Activated naive CD8-positive, alpha-beta T cell treated with anti-CD3 and anti-CD28 coated beads for 36 hours (primary cell): ENCODE measurements at places on chromosomes 16 and 17. TPM values are rescaled to one million over a fixed set of nuclear protein-coding genes. Genes with fewer than 3 reads are reported as not detected.

- H3K4me1 ChIP-seq: peaks cover 64% of the 10 kb centered on the region
- no peak for DNase-seq
- H3K27me3 ChIP-seq: no peaks in the 10 kb centered on the region
- H3K27ac ChIP-seq: peak overlapping the region; percentile 91
- H3K36me3 ChIP-seq: peaks cover 19% of the 10 kb centered on the region
- no peak overlapping the region for H3K4me3 ChIP-seq
Observed at GRCh38 chr17:67420994-67421393, 43.9 kb downstream of the PITPNC1 start.

DNA sequence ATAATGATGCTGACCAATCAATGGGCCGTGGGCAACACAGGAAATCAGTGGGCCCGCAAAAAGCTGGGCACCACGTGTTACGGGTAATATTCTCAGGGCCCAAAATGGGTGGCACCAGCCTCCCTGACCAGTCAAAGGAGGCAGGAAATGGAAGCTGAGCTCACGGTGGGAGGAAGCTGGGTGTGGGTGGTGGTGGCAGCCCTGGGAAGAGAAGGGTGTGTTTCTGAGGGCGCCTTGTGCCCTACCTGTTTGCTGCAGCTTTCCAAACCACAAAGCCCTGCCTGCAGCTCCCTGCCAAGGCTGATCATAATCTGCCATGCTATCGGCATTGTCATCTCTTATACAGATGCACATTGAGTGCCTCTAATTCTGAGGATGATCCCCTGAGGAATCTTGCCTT, 457.9 kb downstream of the SLC39A11 start:
- H3K4me1 ChIP-seq: peaks cover 9% of the 10 kb centered on the region
- no peak for DNase-seq
- no peak overlapping the region for H3K27ac ChIP-seq

DNA sequence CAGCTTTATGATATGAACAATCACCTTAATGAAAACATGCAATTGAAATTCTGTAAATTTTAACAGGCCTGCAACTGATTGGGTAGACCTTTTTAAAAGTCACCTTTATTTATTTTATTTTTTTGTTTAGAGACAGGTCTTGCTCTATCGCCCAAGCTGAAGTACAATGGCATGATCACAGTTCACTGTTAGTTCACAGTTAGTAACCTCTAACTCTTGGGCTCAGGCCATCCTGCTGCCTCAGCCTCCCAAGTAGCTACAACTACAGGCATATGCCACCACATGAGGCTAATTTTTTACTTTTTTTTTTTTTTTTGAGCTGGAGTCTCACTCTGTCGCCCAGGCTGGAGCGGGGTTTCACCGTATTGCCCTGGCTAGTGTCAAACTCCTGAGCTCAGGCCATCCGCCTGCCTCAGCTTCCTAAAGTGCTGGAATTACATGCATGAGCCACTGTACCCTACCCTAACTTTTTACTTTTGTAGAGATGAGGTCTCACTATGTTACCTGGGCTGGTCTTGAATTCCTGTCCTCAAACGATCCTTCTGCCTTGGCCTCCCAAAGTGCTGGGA, 28.0 kb downstream of the AP1G1 start:
- no peak for DNase-seq
- H3K4me3 ChIP-seq: no peak overlapping the region
- H3K4me1 ChIP-seq: peaks cover 32% of the 10 kb centered on the region

DNA sequence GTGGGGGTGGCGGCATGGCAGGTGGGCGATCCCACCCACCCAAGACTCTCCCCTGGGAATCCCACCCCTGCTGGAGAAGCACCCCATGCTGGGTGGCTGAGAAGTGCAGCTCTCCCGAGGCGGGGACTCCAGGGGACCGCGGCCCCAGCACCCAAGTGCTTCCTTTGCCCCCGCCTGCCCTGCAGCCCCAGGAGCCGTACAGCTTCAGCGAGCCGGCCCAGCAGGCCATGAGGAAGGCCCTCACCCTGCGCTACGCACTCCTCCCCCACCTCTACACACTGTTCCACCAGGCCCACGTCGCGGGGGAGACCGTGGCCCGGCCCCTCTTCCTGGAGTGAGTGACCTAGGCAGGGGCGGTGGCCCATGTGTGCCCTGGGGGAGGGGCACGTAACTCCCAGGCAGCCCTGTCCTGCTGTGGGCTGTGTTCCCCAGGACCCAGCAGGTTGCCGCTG, 11.7 kb downstream of the GAA start:
- DNase-seq: no peak
- no peaks in the 10 kb centered on the region for H3K4me1 ChIP-seq
- no peaks in the 10 kb centered on the region for H3K27me3 ChIP-seq
- H3K36me3 ChIP-seq: peaks cover 5% of the 10 kb centered on the region

DNA sequence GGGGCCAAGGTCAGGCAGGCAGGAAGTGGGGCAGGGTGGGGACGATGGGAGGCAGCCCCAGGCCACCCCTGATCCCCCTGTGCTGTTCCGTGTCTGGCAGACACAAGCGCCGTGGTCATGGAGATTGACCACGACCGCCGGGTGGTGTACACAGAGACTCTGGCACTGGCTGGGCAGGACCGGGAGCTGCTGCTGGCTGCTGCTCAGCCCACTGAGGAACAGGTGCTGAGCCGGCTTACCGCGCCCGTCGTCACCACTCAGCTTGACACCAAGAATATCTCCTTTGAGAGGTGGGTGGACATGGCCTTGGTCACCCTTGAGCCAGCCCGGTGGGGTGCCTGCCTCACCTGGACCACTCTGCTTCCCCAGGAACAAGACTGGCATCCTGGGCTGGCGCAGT, 13.7 kb downstream of the CORO6 start:
- no peak for DNase-seq
- peaks cover 2% of the 10 kb centered on the region for H3K36me3 ChIP-seq
- no peaks in the 10 kb centered on the region for H3K27me3 ChIP-seq
- H3K4me3 ChIP-seq: no peak overlapping the region
- no peak overlapping the region for H3K27ac ChIP-seq

DNA sequence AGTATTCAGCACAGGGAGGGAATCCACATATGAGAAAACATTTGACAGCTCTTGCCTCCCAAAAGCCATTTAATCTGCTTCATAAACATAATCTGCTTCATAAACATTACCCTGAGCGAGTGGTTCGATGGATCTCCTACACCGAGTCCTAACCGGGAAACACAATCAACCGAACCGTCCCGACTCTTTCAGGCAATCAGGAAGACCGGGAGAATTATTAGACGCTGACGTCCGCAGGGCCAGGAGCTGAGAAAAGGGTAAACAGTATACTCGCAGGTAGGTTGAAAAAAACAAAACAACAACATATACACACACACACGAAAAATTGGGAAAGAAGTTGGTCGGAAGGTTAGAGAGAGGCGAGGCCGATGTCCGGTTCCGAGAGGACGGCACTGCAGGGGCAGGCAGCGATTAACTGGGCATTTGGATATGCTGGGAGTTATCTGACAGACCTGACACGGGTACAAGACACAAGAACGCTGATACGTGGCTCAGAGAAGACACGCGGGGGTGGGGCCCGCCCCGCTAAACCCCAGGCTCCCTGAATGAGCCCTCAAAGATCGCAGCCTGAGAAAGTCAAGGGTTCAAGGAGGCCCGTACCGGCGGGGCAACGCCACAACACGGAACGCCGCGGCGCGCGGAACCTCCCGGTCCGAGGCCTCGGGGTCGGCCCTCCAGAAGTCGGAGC, 585 bp downstream of the AP1G1 start:
- no peaks in the 10 kb centered on the region for H3K27me3 ChIP-seq
- no peak for DNase-seq
- H3K4me3 ChIP-seq: peak overlapping the region; percentile 94

- peaks cover 9% of the 10 kb centered on the region for H3K36me3 ChIP-seq
- no peaks in the 10 kb centered on the region for H3K27me3 ChIP-seq
- no peak overlapping the region for H3K4me3 ChIP-seq
- H3K4me1 ChIP-seq: peaks cover 2% of the 10 kb centered on the region
- peak overlapping the region; percentile 10 for H3K27ac ChIP-seq
Observed at GRCh38 chr16:69644790-69645189, 79.0 kb downstream of the NFAT5 start.

DNA sequence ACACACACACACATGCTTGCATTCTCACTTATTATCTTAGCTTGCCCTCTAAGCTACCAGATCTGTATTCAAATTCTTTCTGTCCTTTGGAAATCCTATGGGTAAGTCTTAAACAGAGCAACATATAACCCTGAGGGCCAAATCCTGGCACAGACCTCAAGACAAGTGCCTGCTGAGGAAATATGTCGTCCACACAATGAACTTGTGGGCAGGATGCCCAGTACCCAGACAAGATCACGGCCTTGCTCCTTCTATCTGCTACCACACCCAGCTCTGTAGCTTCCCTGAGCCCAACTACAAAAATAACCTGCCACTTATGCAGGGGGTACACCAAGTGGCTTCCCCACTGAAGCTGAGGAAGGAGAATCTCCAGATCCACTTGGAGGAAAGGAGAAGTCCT, 37.3 kb upstream of the FA2H start:
- H3K27ac ChIP-seq: no peak overlapping the region
- no peaks in the 10 kb centered on the region for H3K27me3 ChIP-seq
- H3K4me1 ChIP-seq: no peaks in the 10 kb centered on the region
- no peak overlapping the region for H3K4me3 ChIP-seq
- DNase-seq: no peak
- no peaks in the 10 kb centered on the region for H3K36me3 ChIP-seq

DNA sequence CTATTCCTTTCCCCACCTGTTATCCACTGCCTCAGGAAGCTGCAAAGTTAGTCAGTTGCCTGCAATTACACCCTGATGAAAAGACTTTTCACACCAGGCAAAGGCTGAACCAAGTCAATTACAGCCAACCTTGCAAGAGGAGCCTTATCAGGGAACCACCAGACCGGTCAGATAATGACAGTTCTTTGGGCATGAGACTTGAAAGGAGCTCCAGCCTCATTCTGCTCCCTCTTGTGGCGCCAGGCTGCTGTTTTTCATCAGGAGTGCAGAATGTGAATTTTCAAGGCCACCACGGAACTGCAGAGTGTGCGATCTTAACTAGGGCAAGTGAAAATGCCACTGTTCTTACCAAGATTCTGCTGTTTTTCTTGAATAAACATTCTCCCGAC, 22.5 kb downstream of the DNAI2 start:
- no peaks in the 10 kb centered on the region for H3K36me3 ChIP-seq
- peaks cover 3% of the 10 kb centered on the region for H3K4me1 ChIP-seq
- no peak for DNase-seq
- H3K27me3 ChIP-seq: peaks cover 10% of the 10 kb centered on the region

GRCh38 chr16:58733248-58733670, 857 bp downstream of the GOT2 start:
- H3K27ac ChIP-seq: peak overlapping the region; percentile 96
- DNase-seq: no peak
- peaks cover 17% of the 10 kb centered on the region for H3K36me3 ChIP-seq
- peaks cover 34% of the 10 kb centered on the region for H3K4me1 ChIP-seq
- peak overlapping the region; percentile 99 for H3K4me3 ChIP-seq

DNA sequence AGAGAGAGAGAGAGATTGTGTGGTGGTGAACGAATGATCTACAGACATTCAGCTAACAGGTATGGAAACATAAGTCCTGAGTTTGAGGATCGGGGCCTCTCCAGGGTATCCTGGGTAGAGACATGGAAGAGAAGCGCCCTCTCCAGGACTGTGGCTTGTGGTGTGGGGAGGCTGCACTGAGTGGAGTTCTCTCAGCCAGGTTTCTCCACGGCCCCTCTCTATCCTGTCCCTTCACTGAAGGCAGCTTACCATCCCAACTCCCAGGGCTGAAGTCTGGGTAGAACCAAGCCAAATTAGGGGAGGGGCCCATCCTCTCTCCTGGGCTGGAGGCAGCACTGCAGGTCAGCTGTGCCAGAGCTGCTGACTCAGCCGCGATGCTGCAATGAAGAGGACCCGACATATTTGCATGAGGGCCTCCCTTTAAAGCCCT, 6.2 kb downstream of the C1QL1 start:
- no peak overlapping the region for H3K4me3 ChIP-seq
- peaks cover 80% of the 10 kb centered on the region for H3K27me3 ChIP-seq
- no peaks in the 10 kb centered on the region for H3K36me3 ChIP-seq
- no peak overlapping the region for H3K27ac ChIP-seq
- peaks cover 6% of the 10 kb centered on the region for H3K4me1 ChIP-seq

- H3K36me3 ChIP-seq: no peaks in the 10 kb centered on the region
- no peak overlapping the region for H3K4me3 ChIP-seq
- peaks cover 17% of the 10 kb centered on the region for H3K27me3 ChIP-seq
- H3K27ac ChIP-seq: no peak overlapping the region
- no peak for DNase-seq
- no peaks in the 10 kb centered on the region for H3K4me1 ChIP-seq
Observed at GRCh38 chr17:60436676-60437075, 14.4 kb downstream of the CHCT1 start.

DNA sequence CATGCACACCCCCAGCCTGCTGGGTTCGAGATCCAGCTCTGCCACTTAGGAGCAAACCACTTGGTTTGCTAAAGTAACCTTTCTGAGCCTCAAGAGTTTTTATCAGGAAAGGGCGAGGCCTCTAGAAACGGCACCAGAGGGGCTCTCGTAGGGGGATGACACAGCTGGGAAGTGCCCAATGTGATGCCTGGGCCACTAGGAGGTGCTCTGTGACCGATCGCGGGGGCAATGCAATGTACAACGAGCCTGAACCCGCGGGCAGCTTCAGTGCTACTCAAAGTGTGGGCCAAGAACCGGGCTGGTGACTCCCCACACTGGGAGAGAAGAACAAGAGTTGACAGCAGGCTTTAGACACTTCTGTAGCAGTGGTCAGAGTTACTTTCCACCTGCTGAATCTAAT, 9.4 kb downstream of the C16orf89 start:
- no peak overlapping the region for H3K4me3 ChIP-seq
- H3K27ac ChIP-seq: no peak overlapping the region
- no peaks in the 10 kb centered on the region for H3K27me3 ChIP-seq

DNA sequence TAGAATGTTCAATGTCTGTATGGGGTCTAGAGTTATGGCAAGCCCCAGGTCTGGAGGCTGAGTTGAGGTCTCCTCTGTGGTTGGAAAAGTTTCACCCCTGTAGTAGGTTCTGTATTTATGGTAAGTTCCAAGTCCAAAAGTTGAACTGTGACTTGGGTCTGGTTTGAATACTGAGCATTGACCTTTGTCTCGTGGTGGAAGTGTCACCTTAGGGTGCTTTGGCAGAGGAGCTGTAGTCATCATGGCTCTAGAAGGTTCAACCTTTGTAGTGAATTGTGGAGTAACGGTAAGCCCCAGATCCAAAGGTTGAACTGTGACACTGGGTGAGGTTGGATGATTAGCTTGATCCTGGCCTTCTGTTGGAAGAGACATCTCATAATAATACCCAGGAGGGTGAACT, 17.6 kb downstream of the RDM1 start:
- no peak for DNase-seq
- peaks cover 7% of the 10 kb centered on the region for H3K4me1 ChIP-seq
- H3K36me3 ChIP-seq: peaks cover 2% of the 10 kb centered on the region
- H3K4me3 ChIP-seq: no peak overlapping the region

GRCh38 chr17:78857266-78857665, 16.7 kb upstream of the USP36 start:
- no peak overlapping the region for H3K27ac ChIP-seq
- DNase-seq: no peak
- H3K4me1 ChIP-seq: no peaks in the 10 kb centered on the region
- no peak overlapping the region for H3K4me3 ChIP-seq

Gene SEPTIN12
- not detected for total RNA-seq
